ENCODE measurements at places on chromosomes 7 and 10. TPM values are rescaled to one million over a fixed set of nuclear protein-coding genes. Genes with fewer than 3 reads are reported as not detected.

- no peak for DNase-seq
Measured at GRCh38 chr7:100208911-100209408, 10.8 kb upstream of the PVRIG start.

GRCh38 chr10:37639200-37639599 lies 218.2 kb downstream of the ZNF248 start:
- no peak for DNase-seq

DNA sequence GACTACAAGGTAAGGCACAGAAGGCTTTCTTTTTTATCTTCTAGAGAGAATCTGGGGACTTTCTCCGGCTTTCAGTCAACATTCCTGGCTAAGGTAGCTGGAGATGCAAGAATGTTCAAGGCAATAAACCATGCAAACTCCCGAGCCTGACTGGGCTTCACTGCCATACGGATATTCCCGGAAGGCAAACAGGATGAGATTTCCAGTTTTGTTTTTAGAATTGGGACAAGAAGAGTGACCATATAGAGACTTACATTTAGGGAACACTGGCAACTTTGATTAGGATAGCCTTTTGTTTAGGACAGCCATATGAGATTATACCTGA lies 269 bp downstream of the CALD1 start:
- DNase-seq, result no peak

- no peak for DNase-seq
Measured at GRCh38 chr7:104034679-104035078, 45.2 kb upstream of the RELN start.

GRCh38 chr7:98761225-98761624 lies 108.6 kb downstream of the TMEM130 start:
- no peak for DNase-seq

METTL27 gene
- total RNA-seq, result 5.7 TPM

OR2A14 gene
- not detected for total RNA-seq
